ENCODE measurements at places on chromosomes 6 and 20.

DNA sequence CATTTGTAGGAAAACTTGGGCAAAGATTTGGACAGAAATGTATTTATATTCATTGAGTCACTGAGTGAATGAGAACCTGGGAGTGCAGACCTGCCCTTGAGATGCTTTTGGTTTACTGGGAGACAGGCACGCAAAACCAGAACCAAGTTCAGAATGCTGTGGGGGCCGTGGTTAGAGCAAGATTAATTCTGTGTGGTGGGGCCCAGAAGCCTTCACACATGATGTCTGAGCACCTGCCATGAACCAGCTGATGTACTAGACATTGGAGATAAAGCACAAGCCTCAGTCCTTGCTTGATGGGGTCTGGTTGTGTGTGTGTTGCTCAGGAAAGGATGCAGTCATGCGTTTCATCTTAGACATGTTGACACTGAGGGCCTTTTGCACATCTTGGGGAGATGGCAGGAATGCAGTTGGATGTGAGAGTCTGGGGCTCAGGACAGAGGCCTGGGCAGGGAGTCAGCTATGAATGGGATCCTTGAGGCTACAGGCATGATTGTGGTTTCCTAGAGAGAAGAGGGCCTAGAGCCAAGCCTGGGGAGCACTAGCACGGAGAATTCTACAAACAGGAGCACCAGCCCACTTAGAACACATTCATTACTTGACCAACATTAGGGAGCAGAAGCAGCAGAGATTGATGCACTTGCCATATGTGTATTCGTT lies 114.3 kb upstream of the TMEM181 start:
- no peak for DNase-seq

- DNase-seq, result no peak
Measured at GRCh38 chr6:32668226-32668747, 1.8 kb upstream of the HLA-DQB1 start.

- DNase-seq, result no peak
Measured at GRCh38 chr20:46458866-46459750, 52.7 kb upstream of the ELMO2 start.

DNA sequence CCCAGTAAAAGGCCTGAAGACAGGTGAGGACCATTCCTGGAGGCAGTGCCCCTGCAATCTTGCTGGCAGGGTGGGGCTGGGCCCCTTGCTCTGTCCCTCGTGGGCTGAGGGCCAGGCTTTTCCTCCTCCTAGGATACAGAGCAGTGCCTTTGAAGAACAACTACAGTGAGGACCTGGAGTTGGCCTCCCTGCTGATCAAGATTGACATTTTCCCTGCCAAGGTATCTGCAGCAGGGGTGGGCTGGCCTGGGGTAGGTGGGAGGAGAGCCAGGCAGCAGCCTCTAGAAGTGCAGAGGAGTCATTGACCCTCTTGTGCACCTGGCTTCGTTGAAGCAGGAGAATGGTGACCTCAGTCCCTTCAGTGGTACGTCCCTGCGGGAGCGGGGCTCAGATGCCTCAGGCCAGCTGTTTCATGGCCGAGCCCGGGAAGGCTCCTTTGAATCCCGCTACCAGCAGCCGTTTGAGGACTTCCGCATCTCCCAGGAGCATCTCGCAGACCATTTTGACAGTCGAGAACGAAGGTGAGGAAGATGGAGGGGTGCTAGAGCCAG lies 36.5 kb downstream of the PLCG1 start:
- DNase-seq, result no peak

DNA sequence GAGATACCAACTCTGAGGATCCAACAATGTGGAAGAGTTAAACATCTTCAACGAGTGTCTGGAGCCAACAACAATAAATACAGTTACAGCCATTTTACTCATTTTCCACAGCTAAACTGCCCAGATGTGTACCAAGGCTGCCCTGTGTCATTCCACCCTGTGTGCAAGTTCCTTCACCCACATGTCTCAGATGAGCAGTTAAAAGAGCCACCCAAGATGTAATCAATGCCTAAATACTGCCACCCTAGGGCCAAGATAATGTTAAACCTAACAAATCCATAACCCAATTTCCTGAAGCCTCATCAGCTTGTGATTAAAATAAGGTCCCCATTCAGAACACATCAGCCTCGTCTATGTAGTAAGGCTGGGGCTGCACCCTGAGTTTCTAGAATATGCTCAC lies 59.9 kb downstream of the GMDS start:
- DNase-seq, result no peak

DNA sequence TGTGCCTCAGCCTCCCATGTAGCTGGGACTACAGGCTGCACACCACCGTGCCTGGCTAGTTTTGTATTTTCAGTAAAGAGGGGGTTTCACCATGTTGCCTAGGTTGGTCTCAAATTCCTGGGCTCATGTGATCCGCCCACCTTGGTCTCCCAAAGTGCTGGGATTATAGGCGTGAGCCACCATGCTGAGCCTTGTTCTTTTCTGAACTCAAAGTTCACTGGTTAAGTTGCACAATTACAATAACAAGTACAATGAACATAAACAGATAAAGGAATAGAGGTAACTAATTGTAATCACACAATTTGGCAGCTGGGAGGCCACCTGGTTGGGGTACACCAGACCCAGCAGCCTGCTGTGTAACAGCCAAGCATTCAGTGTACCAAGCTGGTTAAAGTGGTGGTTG lies 6.7 kb downstream of the NUDT3 start:
- DNase-seq, result no peak

All from stimulated activated CD4-positive, alpha-beta T cell treated with anti-CD3 and anti-CD28 coated beads, Interleukin-15, amount 100 ng/mL, for 1 hour (primary cell).